Peyer's patch (tissue), 4 donors: ENCODE measurements at places on chromosomes 5 and 9. TPM values are rescaled to one million over a fixed set of nuclear protein-coding genes. Genes with fewer than 3 reads are reported as not detected.

DNA sequence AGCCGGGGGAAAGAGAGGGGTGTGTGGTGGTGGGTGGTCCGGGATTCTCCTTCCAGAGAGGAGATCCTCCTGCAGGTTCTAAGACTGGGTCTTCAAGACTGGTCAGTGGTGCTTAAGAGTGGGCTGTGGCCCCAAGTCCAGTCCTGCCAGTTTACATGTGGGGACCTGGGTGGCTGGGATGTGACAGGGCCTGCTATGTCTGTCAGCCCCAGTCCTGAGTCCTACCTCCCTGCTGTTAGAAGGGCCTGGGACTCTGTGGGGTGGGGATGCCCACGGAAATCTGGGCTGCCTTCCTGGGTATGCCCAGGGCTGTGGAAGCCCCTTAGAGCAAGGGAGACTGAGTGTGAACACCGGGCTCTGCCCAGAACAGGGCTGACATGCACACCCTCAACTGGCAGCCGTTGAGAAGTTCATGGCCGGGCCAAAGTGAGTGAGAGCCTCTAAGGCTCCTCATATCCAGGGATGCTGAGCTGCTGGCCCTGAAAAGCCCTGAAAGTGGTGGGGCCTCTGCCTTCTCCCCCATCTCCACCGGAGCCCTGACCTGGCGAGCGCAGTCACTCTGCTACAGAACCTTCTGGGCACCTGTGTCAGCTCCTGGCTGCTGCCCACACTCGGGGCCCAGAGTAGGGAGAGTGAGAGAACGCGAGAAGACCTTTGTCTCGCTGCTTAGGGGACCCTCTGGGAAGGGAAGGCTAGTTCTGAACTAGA, 1.7 kb downstream of the PHF2 start:
- DNase-seq = no peak

GRCh38 chr5:101539315-101539714, 636.2 kb upstream of the ST8SIA4 start:
- DNase-seq = no peak

DNA sequence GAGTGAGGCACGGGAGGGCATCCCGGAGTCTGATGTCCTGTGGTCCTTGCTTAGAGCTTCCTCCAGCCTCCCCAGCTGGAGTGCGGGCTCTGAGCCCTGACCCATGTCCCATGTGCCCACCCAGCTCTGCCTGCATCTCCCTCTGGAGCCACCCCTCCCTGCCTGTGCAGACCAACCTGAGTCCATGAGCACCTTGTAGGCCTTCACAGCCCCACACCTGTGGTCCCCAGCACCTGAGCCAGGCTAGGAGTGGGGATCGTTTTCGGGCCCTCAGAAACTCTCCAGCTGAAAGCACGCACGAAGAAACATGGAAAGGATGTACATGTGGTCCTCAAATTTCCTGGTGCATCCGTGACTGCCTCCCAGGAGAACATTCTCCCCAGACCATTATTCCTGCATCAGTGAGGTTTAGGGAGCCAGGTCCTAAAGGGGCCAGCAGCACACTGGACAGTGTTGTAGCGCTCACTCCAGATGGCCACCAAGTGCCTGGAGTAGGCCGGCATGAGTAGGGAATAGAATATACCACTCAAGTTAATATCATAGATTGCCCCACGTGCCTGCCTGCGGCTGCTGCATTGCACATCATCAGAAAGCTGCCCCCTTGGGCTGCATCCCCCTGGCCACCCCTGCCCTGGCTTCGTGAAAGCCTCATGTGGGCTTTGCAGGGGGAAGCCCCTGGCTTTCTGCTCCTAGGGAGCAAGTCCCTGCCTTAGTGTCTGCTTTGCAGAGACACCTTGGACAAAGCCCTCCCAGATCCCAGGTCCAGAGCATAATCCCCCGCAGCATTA, 80.6 kb downstream of the WNK2 start:
- no peak for DNase-seq

DNA sequence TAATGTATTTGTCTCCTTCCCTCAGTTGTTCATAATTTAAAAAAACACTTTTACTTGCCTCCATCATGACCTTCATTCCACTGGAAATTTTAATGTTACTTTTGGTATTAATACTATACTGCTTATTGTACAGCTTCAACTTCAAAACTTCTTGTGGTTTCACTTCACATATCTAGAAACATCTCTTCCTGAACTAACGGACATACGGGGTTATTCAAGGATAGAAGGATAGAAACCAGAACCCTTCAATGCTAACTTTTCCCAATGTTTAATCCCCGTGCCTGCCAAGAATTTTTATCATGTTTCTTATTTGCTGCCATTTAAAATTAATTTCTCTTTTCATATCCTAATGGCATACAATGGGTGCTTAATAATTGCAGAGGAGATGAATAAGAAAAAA, 36.3 kb upstream of the SETD9 start:
- DNase-seq = no peak

The LECT2 gene
- total RNA-seq = not detected

The UBLCP1 gene
- total RNA-seq = 19.8 TPM

DNA sequence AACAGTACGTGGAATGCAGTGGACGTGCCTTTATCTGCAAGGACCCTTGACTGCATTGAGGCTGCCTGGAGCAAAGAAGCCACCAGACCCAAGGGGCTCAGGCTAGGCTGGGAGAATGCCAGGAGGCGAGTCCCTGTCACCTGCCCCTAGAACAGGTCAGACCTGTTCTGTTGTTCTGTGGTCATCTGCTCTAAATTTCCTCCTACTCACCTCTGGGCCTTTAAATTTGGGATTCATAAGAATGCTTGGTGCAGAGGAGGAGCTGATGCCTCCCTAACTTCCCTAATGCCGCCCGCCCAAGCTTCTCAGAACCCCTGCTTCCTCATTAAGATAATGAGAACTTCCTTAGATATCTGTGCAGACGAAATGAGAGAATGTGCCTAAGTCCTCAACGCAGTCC, 32.0 kb downstream of the DAPK1 start:
- DNase-seq = no peak

The PCDHGC4 gene
- 1.7 TPM for total RNA-seq

GRCh38 chr5:172871536-172871935, 37.5 kb downstream of the ERGIC1 start:
- DNase-seq = no peak

- DNase-seq = no peak
Measured at GRCh38 chr9:121569266-121569648, 69.6 kb upstream of the GGTA1 start.

The KIF24 gene
- total RNA-seq = 5.2 TPM

GRCh38 chr9:4997196-4997595, 12.1 kb downstream of the JAK2 start:
- no peak for DNase-seq

The LCN15 gene
- not detected for total RNA-seq
